RWPE2 (cell line): ENCODE measurements at places on chromosomes 12 and 14.

DNA sequence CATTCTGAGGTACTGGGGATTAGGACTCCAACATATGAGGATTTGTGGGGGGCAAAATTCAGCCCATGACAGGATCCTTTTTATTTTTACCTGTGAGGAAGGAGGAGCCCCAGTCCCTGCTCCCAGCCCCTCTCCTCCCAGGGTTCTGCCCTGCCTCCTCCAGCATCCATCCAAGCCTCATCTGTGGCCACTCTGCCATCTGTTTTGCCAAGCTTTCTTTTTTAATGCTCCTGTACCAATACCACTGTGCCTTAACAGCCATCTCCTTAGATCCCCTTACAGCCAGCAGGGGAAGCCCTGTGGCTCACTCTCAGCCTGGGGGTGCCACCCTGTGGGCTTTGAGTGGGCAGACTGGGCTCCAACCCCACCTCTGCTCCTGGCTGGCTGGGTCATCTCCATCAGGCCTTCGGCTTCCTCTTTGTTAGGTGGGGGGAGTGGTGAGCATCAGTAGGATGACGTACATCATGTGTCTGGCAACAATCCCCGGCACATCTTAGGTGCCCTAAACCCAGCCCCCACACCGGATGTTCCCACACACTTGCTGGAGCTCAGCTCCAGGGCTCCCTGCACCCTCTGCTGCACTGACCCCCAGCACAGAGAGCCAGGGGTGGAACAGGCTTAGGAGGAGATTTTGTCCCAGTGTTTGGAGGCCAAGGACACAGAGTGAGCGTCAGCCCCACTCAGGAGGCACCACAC lies 40.2 kb downstream of the CYP46A1 start:
- H3K4me1 ChIP-seq: no peaks in the 10 kb centered on the region
- no peak overlapping the region for H3K27ac ChIP-seq
- no peak overlapping the region for H3K4me3 ChIP-seq
- no peaks in the 10 kb centered on the region for H3K36me3 ChIP-seq
- no peaks in the 10 kb centered on the region for H3K27me3 ChIP-seq

- H3K36me3 ChIP-seq: no peaks in the 10 kb centered on the region
- no peak overlapping the region for H3K4me3 ChIP-seq
- no peaks in the 10 kb centered on the region for H3K4me1 ChIP-seq
- H3K27me3 ChIP-seq: no peaks in the 10 kb centered on the region
- H3K27ac ChIP-seq: no peak overlapping the region
These were observed 26.1 kb downstream of the AK7 start for GRCh38 chr14:96418075-96418474.

GRCh38 chr14:105223260-105223659 lies 25.1 kb upstream of the BTBD6 start:
- no peaks in the 10 kb centered on the region for H3K4me1 ChIP-seq
- H3K27ac ChIP-seq: no peak overlapping the region

DNA sequence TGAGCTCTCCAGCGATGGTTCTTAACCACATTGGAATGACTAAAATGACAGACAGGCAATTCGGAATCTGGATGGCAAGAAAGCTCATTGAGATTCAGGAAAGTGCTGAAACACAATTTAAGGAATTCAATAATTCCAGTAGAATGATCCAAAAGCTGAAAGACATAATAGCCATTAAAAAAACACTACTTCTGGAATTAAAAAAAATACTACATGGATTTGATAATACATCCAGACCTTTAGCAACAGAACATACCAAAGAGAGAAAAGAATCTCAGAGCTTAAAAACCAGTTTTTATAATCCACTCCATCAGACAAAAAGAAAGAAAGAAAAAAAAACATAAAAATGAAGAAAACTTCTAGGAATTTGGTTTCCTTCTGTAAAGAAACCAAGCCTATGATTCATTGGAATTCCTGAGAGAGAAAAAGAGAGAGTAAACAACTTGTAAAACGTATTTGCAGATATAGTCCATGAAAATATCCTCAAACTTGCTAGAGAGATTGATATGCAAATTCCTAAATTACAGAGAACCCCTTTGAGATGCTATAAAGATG lies 52.8 kb downstream of the SLCO1B1 start:
- peaks cover 4% of the 10 kb centered on the region for H3K27me3 ChIP-seq
- H3K36me3 ChIP-seq: no peaks in the 10 kb centered on the region
- no peak overlapping the region for H3K27ac ChIP-seq
- H3K4me3 ChIP-seq: no peak overlapping the region
- no peaks in the 10 kb centered on the region for H3K4me1 ChIP-seq

- H3K27ac ChIP-seq: no peak overlapping the region
- no peaks in the 10 kb centered on the region for H3K4me1 ChIP-seq
- H3K27me3 ChIP-seq: no peaks in the 10 kb centered on the region
- no peak for DNase-seq
These were observed 37.3 kb upstream of the ZDHHC17 start for GRCh38 chr12:76726626-76727025.

GRCh38 chr12:9707864-9708808 lies 24.8 kb downstream of the CLECL1 start:
- H3K27ac ChIP-seq: no peak overlapping the region
- H3K4me1 ChIP-seq: no peaks in the 10 kb centered on the region
- DNase-seq: no peak
- no peaks in the 10 kb centered on the region for H3K27me3 ChIP-seq
- no peaks in the 10 kb centered on the region for H3K36me3 ChIP-seq
- no peak overlapping the region for H3K4me3 ChIP-seq

DNA sequence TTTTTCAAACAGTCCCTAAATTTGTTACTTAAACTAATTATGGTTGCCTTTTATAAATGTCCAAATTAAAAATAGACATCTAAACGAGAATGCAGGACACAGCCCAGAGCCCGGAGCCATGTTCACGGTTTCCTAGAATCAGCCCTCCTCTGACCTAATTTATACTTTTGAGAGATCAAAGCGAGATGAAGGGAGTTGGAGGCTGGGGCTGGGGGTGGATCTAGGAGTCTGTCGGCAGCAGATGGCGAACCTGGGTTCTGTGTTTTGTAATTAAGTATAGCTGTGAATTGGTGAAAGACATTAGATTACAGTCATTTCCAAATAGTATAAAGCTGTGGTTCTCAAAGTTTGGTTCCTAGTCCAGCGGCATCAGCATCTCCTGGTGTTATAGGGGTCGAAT lies 210.1 kb downstream of the SLC41A2 start:
- DNase-seq: no peak
- no peaks in the 10 kb centered on the region for H3K27me3 ChIP-seq
- H3K36me3 ChIP-seq: no peaks in the 10 kb centered on the region
- H3K27ac ChIP-seq: no peak overlapping the region

DNA sequence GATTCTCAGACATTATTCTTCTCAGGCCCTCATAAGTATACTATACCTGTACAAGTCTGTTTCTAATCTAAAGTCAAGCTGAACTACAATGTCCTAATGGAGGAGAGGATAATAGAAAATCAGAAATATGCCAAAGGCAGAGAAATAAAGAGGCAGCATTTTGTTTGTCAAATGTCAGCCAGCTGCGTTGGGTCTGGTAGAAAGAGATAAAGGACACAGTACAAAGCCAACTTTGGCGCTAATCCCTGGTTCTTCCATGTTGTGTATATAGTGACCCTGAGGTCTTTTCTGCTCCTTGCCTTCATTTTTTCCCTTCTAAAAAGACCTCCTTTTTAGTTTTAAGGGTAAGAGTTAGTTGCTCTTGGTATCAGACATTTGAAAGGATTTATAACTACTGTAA lies 103.1 kb downstream of the PRICKLE1 start:
- no peak for DNase-seq
- no peaks in the 10 kb centered on the region for H3K36me3 ChIP-seq
- no peaks in the 10 kb centered on the region for H3K27me3 ChIP-seq
- peaks cover 6% of the 10 kb centered on the region for H3K4me1 ChIP-seq

GRCh38 chr14:102930753-102931579 lies 8.5 kb downstream of the AMN start:
- H3K36me3 ChIP-seq: peaks cover 11% of the 10 kb centered on the region; the same call in 1 of the 2 replicates
- H3K27ac ChIP-seq: no peak overlapping the region
- no peak overlapping the region for H3K4me3 ChIP-seq
- peaks cover 14% of the 10 kb centered on the region for H3K4me1 ChIP-seq
- DNase-seq: peak; percentile 65

GRCh38 chr12:49049566-49050224 lies 10.9 kb downstream of the KMT2D start:
- no peak for DNase-seq
- no peaks in the 10 kb centered on the region for H3K27me3 ChIP-seq
- no peak overlapping the region for H3K4me3 ChIP-seq
- H3K36me3 ChIP-seq: peaks cover 93% of the 10 kb centered on the region

DNA sequence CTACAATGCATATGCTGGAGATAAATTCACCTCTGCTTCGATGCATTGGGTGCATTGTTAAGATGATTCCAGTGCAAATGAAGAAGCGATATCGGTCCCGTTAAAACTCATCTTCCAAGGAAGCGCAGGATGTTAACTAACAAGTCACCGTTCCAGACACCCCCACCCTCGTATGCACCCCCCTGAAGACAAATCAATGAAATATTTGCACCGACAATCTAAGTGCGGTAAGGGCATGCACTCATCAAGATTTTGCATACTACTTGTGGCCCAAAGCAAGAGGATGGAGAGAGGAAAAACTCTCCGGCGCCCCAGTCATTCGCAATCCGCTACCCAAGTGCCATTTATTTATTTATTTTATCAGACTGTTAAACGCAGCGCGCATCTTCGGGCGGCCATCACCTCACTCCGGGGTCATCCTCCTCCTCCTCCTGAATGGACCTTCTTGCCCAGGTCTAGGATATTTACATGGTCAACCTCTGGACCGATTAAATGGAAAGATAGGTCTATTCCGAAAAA lies 1.2 kb downstream of the NOVA1 start:
- no peak overlapping the region for H3K4me3 ChIP-seq
- H3K4me1 ChIP-seq: no peaks in the 10 kb centered on the region
- DNase-seq: no peak

GRCh38 chr12:27094726-27095125 lies 12.3 kb upstream of the C12orf71 start:
- H3K36me3 ChIP-seq: no peaks in the 10 kb centered on the region
- H3K4me3 ChIP-seq: no peak overlapping the region
- H3K4me1 ChIP-seq: no peaks in the 10 kb centered on the region
- DNase-seq: no peak

DNA sequence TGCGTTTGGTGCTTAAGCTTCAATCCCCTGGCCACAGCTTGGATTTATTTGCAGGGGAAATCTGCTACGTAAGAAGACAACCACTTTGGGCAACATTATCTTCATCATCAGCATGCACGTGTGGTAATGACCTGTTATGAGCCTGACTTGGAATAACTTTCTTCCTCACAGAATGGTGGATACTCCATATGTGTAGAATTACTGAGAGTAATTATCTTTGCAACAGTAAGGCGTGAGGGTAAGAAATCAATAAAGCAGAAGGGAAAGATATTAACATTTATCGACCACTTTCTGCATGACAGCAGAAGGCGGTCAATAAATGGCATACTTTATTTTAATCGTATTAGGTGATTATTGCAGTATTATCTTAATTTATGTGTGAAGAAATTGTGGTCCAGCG lies 152.7 kb downstream of the RGS6 start:
- no peak overlapping the region for H3K27ac ChIP-seq
- no peaks in the 10 kb centered on the region for H3K36me3 ChIP-seq
- H3K4me1 ChIP-seq: no peaks in the 10 kb centered on the region
- DNase-seq: no peak
- H3K4me3 ChIP-seq: no peak overlapping the region
- peaks cover 47% of the 10 kb centered on the region for H3K27me3 ChIP-seq

DNA sequence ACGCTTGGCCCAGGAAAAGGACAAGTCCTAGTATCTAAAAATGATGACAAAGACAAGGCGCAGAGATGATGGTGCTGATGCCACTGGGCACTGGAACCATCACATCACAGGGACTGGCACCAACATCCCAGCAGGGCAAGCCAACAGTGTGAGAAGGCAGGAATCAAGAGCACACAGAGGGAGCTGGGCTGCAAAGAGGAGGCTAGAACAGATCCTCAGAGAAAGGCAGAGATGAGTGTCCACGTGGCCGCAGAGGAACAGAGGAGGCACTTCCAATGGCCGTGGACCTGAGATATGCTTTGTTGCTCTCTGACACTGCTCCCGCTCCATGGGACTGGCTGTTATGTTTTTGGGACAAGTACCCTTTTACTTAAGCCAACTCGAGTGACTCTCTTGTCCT lies 17.9 kb downstream of the FOXN3 start:
- DNase-seq: no peak
- H3K4me1 ChIP-seq: no peaks in the 10 kb centered on the region
- no peak overlapping the region for H3K27ac ChIP-seq

DNA sequence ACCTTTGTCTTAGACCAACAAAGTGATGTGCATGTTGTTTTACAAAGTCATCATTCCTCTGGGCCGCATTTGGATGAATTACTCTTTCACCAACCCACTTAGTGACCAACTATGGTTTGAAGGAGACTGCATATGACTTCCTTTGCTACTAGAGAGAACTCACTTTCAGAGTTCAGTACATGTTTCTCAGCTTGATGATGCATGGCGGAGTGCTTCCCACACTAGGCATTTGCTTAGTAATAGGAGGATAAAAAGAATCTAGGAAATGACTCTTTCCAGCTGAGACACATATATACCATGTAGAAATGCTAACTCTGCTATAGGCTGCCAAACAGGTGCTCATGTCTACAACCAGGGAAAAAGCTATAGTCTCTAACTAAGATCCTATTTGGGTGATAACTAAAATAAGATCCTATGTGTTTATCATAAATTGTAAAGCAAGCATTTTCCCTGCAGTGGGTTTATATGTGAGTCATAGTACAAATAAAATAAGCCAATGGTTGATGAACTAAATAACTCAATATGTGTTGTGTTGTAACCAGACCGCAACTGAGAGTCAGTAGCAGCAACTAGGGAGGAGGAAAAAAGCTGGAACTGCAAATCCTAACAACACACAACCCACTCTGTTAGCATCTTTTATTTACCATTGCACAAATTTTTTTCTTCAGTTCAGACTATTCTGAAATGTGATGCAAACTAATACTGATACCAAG lies 87.2 kb downstream of the TSPAN8 start:
- H3K4me3 ChIP-seq: no peak overlapping the region
- H3K4me1 ChIP-seq: no peaks in the 10 kb centered on the region
- H3K27ac ChIP-seq: no peak overlapping the region

DNA sequence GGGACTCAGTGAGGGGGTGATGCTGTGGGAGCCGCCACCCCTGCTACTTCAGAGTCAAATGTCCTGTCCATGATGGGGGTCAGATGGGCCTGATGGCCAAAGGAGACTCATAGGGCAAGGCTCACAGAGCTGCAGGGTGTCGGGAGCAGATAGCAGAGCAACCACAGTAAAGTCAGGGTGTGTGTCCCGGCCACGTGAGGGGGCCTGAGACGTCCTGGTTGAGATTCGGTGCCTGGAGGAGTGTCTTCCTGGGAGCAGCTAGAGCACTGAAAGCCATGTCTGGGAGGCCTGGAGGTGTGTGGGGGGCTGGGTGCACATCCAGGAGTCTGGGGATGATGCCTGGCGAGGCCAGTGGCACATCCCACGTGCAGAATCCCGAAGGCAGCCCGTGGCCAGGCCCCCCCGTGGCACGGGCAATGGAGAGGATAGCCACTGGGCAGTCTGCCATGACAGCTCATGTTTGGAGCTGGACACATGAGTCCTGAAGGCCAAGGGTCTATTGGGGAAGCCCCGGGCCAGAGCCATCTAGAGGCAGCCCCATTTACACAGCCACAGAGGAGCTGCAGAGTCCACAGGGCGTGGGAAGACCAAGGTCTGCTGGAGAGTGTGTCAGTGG lies 308.0 kb upstream of the SFSWAP start:
- H3K4me3 ChIP-seq: no peak overlapping the region
- no peaks in the 10 kb centered on the region for H3K27me3 ChIP-seq
- no peaks in the 10 kb centered on the region for H3K36me3 ChIP-seq
- H3K27ac ChIP-seq: no peak overlapping the region

GRCh38 chr12:75646329-75647210 lies 135.2 kb upstream of the KRR1 start:
- DNase-seq: no peak
- H3K27me3 ChIP-seq: no peaks in the 10 kb centered on the region
- H3K36me3 ChIP-seq: no peaks in the 10 kb centered on the region
- no peak overlapping the region for H3K4me3 ChIP-seq
- H3K4me1 ChIP-seq: peaks cover 23% of the 10 kb centered on the region
